ENCODE measurements at places on chromosomes 2 and 18.

DNA sequence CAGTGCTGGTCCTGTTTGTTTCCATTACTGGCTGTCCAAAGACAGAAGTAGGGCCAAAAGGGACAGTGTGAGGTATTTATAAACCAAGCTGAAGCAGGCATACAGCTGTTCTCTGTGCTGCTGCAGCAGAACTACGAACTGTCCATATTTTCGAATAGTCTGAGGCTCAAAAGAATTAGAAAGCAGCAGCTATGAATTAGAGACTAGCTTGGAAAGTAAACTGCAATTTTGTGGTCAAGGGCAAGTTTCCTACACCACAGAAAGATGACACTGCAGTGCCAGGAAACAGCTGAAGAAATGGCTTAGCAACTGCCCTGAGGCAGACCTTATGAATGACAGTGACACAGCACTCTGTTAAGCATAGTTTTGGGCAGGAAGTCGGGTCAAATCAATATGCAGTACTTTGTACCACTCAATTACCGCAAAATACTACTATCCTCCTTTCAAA, 125.3 kb downstream of the TMEM131 start:
- DNase-seq, result no peak

GRCh38 chr2:153218851-153219250, 259.7 kb downstream of the RPRM start:
- DNase-seq, result no peak

DNA sequence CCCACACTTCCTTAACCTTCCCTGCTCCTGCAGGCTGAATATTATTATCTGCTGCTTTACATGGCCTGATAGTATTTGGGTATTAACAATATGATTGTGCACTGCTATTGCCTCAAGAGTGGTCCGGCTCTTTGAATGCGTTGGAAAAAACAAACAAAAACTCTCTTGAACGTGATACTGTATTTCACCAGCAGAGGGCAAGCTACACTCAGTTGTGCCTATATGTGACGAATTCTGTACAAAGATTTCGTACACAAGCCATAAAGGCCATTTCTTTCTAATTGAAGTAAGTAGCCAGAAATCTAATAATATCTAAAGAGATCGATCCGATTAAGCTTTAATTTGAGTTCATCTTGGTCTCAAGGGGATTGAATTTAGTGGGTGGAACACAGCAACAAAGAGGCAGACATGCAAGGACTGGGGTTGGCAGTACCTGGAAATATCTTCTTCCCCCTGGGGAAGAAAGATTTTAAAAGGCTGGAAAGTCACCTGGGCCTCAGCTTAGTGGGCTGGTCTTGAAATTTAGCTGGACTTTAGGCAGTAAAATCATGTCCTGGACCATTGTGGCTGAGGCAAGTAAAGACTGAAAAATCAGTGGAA, 49.3 kb upstream of the RAB6D start:
- DNase-seq, result peak; percentile 59

DNA sequence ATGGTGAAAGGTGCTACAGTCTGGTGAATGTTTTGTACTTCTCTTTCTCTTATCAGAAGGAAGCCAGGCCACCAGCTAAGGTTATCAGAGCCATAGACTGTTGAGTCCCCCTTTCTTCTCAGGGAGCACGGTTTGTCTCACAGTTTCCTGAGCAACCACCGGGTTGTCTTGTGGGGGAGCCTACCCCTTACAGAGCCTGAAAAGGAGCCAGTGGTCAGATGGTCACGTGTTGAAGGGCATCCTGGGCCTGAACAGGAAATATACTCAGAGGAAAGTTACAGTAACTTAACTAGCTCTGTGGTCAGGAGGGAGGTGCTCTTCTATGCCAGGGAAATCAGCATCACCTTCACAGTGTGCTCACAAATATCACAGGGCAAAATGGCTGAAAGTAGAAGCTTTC, 11.6 kb downstream of the CD28 start:
- no peak for DNase-seq

DNA sequence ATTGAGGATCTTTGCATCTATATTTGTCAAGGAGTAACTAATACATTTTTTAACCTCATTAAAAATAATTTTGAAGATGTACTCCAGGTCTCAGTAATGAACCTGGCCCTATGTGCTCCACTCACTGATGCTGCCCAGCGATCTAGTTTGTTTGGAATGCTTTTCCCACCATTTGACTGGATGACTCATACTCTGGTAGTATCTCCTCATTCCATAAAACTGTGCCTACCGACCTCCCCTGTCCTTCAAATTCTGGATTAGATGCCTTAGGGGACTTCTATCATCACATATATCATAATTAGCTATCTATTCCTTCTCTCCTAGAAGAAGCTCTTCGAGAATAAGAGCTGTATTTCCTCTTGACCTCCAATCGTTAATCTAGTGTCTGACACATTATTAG, 83.8 kb downstream of the FAM117B start:
- DNase-seq, result peak; percentile 0

DNA sequence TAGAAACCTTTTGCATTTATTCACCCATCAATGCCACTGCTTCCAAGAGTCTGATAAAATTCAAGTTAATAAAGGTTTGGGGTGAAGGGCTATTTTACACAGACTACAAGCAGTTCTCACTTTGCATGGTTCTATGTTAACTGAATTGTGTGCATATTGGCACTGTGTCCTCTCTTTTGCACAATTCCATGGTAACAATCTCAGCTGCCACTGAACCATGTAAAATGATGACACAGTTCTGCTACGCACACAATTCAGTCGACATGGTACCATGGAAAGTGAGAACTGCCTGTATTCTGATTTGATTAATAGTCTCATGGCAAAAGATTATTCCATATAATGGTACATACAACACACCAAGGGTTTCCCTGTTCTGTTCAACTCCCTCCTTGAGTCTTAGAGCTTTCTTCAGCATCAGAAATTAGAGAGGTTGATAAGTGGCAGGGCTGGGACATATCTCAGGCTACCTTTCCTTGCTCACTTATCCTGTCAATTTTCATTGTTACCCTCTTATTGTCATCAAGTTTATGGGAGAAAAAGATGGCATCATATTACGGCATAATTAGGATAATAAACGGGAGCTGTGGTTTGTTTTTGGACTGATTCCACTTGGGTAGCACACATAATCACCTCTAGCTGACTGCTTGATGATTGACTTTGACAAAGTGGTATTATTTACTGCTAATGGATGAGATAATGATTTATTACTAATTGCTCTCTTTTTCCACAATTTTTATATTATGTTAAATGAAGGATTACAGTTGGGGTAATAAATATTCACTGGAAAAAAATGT, 139.3 kb upstream of the CREB1 start:
- DNase-seq, result no peak

DNA sequence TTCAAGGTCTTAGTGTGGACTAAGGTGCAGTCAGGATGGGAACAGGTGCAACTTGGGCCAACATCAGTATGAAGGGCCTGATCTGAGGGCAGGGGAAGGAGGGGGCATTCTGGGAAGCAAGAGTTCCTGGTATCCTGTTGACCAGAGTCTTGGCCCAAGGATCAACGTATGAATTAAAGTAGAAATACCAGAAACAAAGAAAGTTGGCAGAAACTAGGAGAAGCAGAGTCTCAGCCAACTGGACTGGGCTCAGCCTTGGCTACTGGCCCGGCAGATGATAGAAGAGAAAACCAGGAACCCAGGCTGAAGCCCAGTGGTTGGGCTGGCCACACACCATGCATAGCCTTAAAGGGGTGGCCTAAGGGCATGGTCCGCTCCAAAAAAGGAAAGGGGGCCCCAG, 2.3 kb downstream of the CETN1 start:
- no peak for DNase-seq

DNA sequence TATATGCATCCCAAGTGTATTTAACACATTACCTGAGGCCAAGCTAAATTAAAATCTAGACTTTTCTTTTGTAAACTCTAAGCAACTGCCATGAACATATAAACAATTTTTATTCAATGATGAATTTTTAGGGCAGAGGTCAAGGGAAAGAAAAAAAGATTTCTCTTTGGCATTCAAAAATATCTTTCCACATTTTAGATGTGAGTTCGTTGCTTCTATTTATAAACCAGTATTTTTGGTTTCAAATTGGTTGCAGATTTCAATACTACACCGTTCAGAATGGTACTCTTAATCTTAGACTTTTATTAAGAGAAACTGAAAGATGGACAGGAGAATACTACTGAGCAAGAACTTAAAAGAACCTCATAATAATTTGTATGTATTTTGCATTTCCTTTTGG, 293.6 kb upstream of the CCDC68 start:
- no peak for DNase-seq

- DNase-seq, result peak; percentile 8
These were observed 5.2 kb upstream of the GPD2 start for GRCh38 chr2:156430980-156431358.

GRCh38 chr2:45153121-45153520, 143.9 kb upstream of the SIX2 start:
- no peak for DNase-seq

- peak; percentile 40 for DNase-seq
These were observed 2.1 kb downstream of the CNTNAP5 start for GRCh38 chr2:124027182-124027581.

- DNase-seq, result no peak
These were observed 611.2 kb upstream of the PIK3C3 start for GRCh38 chr18:41343808-41344207.

GRCh38 chr2:26243470-26244308, 743 bp downstream of the HADHA start:
- DNase-seq, result no peak

DNA sequence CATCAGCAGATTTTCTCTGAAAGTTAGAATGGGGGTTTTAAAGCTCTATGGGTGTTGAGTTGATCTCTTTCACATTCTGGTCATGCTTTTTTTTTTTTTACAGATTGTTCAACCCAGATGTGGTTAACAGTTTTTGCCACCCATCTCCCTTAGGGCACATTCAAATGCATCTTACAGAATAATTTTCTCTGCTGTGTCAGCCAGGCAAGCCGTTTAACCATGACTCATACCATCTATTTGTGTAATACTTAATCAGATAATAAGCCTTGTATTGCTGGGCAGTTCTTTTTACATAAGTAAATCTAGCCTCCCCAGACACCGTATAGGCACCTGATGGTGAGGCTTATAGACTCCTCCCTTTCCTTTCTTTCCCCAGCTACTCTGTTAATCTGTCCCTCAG, 62.0 kb downstream of the TGIF1 start:
- no peak for DNase-seq

GRCh38 chr18:13611601-13612195, 114.7 kb downstream of the FAM210A start:
- DNase-seq, result no peak

DNA sequence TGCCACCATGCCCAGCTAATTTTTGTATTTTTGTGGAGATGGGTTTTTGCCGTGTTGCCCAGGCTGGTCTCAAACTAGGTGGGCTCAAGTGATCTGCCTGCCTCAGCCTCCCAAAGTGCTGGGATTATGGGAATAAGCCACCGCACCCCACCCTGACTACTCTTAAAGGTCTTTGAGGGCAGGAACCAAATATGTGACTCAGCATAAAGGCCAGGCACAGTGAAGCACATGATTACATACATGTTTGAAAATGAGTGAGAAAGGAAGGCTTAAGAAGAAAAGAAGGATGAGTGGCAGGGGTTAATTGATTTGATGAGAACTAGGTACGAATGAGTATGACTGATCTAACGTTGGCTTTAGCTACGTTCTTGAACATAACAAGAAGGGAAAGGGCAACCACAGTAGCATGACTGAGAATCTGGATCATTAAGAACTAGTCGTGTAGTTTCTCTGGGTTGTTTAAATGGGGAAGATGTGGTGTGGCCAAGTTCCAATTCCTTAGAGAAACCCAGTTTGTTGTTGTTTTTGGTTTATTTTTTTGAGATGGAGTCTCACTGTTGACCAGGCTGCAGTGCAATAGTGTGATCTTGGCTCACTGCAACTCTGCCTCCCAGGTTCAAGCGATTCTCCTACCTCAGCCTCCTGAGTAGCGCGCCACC, 6.8 kb downstream of the RESP18 start:
- DNase-seq, result no peak

DNA sequence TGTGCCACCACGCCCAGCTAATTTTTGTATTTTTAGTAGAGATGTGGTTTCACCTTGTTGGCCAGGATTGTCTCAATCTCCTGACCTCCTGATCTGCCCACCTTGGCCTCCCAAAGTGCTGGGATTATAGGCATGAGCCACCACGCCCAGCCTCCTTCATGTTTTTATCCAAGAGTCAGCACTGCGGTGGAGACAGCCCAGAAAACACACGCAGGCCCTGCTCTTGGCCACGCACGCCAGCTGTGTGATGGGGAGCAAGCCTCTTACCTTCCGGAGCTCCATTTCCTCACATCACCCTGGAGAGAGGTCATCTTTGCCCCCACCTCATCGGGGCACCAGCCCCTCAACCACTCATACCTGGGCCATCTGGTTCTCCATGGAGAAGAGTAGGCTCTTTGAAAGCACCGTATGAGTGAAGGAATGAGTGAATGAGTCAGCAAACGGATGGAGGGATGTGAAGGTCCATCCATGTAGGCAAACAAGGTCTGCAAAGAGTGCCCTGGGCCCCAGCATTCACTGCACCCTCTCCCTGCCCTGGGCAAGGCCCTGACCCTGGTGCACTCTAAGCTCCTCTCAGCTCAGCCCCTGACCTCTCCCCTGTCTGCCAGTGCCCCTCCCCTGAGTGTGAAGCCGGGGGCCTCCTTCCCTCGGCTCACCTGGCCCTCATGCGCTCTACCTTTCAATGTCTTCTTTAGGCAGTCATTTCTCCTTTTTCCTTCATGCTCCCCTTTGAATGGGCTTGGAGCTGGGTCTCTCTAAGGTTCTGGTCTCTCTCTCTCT, 7.4 kb downstream of the GYPC start:
- DNase-seq, result no peak

DNA sequence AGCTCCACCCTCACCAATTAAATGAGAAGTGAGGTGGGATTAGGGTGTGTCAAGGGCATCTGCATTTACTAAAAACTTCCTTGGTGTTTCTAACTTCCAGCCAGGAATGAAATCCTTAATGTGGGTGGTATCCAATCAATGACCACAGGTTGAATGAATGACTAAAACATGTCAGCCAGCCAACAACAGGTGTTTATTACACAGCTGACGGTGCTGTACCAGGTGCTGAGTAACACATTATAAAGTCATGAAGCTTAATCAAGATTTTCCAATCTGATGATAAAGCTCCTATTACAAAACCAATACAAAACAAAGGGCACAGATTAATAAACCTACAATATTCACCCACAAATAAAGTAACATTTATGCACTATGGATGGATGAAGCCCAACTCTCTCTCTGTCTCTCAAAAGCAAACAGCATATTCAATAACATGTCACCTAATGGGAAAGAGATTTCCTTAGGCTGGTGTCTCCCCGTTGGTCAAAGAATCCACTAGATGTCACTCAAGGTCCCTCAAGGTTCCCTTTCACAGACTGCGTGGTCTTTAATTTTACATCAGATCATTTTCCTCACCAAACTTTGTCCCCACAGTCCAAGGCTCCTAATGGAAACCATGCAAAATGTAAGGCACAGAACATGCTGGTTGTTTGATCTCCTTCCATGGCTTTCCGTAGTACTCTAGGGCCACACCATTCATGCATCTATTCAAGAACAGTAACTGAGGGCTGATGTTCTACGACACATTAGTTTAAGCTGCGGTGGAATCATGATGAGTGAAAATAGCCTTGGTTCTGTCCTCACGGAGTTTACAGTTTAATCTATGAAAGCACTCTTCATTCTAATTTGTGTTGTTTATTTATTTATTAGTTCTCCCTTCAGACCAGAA, 6.4 kb upstream of the PTPN4 start:
- peak; percentile 22 for DNase-seq

GRCh38 chr18:3872641-3873040, 422.7 kb downstream of the TGIF1 start:
- DNase-seq, result no peak
